ENCODE measurements at places on chromosomes 3 and 15.
A peak's percentile ranks its signal among the peaks of the same experiment; 100 is the strongest.

- DNase-seq: peak; percentile 39
Measured at GRCh38 chr3:51706788-51707731, at the start of gene GRM2. TSS of gene GRM2 (plus strand) at chr3:51707068. CDS start at chr3:51708984, 1,916 bp downstream.

GRCh38 chr15:25093455-25094029, 138.8 kb downstream of the SNRPN start:
- DNase-seq: no peak

- no peak for DNase-seq
Measured at GRCh38 chr3:113005611-113006010, 14.8 kb downstream of the GTPBP8 start.

GRCh38 chr15:34304613-34305012, 33.0 kb downstream of the SLC12A6 start:
- DNase-seq: no peak

- DNase-seq: no peak
Measured at GRCh38 chr15:42908538-42908937, 12.0 kb downstream of the TTBK2 start.

GRCh38 chr3:64728428-64728827, 40.6 kb upstream of the ADAMTS9 start:
- DNase-seq: no peak

DNA sequence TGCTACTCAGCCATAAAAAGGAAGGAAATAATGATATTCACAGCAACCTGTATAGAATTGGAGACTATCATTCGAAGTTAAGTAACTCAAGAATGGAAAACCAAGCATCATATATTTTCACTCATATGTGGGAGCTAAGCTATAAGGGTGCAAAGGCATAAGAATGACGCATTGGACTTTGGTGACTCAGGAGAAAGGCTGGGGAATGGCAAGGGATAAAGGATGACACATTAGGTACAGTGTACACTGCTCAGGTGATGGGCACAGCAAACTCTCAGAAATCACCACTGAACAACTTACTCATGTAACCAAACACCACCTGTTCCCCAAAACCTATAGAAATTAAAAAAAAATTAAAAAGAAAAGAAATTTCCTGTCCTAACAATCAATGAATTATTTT, 42.7 kb downstream of the ALCAM start:
- no peak for DNase-seq

DNA sequence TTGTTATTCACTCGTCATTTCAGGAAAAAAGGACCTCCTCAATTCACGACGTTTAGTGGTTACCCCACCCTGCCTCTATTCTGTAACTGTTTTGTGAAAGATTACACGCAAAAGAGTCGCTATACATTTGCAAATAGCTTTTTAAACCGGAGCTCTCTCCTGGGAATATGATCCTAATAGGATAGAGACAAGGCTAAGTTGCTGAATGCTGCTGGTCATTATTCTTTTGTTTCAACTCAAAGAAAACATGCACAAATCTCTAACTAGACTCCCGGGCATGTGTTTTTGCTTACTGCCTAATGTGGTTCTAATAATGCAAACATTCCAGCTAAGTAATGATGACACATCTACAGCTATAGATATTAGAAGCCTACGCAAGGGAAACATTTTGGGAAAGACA, 214.6 kb upstream of the MDFIC2 start:
- DNase-seq: no peak

GRCh38 chr15:67723294-67724024, 101.8 kb upstream of the SKOR1 start:
- no peak for DNase-seq

DNA sequence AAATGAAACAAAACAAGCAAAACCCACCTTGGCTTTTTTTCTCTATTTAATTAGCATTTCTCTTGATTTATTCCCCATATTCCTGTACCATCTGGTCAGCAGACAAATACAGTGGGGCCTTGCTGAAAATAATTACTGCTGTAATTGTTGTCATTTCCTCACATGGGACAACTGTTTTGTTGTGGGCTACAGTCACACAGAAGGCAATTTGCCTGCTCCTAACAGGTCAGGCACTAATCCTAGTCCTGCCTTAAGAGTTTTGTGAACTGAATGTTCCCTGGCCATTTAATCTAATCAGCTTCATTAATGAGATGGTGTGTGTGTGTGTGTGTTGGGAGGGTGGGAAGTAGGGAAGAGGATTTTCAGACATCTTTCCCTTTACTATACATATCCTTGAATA, 11.6 kb downstream of the TRPC1 start:
- peak; percentile 36 for DNase-seq

DNA sequence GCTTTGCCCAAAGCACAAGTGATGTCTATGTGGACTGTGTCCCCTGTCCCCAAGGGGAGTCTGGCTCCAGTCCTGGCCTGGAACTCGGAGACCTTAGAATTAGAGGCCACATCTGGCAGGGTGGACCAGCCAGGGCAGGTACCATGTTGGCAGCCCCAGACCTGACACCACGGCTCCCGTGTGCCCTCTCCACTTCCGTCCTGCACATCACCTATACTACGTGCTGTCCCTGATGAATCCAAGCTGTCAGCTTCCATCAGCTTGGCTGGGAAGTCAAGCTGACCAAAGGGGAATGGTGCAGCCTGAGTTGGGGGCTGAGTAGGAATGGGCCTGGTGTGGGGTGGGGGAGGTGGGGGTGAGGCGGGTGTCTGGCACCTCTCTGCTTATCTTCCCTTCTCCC, 15.3 kb downstream of the C15orf39 start:
- no peak for DNase-seq

GRCh38 chr3:119557877-119558269, 1.5 kb downstream of the CD80 start:
- DNase-seq: no peak

- no peak for DNase-seq
Measured at GRCh38 chr3:123054109-123054778, 12.6 kb upstream of the PDIA5 start.

DNA sequence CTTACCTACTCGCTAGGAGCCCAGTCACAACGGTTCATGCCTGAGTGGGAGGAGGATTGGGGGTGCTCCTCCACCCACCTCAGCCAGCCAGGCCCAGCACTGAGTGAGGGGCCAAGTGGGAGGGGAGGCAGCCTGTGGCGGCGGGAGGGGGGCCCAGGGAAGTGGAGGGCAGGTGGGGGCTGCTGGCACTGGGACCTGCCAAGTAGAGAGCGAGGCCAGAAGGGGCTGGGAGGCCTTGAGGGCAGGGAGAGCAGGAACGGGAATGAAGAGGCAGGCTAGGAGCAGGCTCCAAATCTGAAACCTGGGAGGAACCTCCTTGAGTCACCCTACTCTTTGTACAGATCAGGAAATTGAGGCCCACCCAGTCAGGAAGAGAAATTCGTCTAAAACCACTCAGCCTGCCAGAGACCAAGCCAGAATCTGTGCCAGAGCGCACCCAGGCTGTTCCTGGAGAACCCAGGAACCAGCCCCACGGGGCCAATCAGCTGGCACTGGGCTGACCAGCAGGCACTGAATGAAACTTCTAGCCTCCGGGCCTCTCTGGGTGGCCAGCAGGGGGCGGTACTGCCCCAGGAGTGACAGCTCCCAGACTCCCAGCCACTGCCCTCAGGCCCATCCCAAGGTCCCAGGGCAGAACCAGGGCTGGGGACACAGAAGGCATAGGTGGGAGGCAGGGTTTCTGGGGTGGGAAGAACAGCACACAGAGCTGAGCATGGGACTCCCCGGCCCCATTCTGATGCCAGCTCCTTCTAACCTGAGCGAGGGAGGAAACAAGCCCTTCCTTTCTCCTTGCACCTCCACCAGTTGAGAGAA, 14.8 kb upstream of the CYP11A1 start:
- peak; percentile 74 for DNase-seq

DNA sequence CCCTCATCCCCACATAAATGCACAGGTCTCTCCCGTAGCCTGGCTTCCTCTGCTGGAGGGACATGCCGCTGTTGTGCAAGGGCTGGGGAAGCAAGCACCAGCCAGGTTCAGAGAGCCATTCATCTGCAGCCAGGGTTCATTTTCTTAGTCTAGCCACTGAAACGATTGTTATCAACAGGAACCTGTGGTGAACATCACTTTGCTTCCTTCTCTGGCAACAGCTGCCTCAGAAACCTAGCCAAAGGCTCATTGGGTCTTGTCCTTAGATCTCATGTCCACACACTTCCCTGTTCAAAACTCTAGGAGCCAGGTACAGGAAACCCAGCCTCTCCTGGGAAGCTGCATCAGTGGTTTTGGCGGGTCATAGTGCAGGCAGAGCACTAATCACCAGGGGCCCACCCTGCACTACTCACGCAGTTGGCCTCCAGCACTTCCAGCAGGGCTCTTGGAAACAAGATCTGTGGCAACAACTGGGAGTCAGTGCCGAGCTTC, 47.0 kb downstream of the OXNAD1 start:
- no peak for DNase-seq

- DNase-seq: no peak
Measured at GRCh38 chr3:156532730-156533129, 22.2 kb downstream of the SSR3 start.

GRCh38 chr3:119723022-119723421, 20.2 kb downstream of the CFAP91 start:
- no peak for DNase-seq

GRCh38 chr15:82968066-82968465, 15.5 kb upstream of the HOMER2 start:
- no peak for DNase-seq

DNA sequence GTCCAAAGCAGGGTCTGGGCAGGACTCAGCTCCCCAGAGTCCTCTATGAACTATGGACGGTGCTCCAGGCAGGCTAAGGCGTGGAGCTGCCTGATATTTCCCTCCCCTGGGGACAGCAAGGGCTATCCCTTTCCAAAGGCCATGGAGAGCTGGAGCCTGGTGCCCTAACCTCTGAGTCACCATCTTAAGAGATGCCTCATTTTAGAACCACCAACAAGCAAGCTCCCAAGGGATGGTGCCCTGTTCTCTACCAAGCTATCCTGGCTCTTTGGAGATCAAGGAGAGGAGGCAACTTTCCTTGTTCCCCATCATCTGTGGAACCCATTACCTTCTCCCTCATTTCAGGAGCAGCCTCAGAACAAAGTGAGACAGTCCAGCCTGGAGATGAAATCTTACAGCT, 15.7 kb downstream of the STARD5 start:
- DNase-seq: no peak

DNA sequence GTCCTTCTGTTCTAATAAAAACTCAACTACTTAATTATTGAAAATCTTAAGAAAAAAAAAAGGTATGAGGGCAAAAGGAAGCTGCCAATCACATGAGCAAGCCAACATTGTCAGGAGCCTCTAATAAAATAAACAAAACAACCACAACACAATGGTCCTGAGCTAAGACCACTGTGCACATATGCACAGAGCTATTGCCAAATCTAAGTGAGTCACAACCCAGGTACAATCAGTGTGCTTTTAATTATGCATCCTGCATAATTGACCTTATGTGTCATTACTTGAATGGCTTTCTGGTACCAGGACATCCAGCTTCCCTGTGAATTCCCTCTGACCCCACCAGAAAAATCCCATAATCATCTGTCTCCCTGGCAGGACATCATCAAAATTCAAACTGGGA, 639.8 kb downstream of the MAGI1 start:
- DNase-seq: no peak

- no peak for DNase-seq
Measured at GRCh38 chr3:196323691-196324090, 5.7 kb upstream of the DYNLT2B start.

DNA sequence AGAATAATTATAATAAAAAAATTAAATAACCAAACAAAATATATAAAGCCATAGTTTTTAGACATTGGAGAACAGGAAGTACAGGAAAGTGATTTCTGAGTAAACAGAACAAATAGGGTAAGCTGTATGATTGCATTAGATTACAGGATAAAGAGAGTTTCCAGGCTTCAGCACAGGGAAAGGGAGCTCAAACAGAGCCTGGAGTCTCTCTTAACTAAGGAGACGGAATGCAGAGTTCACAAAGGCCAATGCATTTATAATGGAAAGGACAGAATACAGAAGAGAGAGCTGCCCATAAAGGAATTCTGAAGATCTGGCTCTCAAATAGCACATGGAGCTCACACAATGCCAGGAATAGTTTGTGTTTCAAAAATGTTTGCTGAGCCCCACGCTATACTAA, 42.0 kb upstream of the OTOL1 start:
- DNase-seq: peak; percentile 53

DNA sequence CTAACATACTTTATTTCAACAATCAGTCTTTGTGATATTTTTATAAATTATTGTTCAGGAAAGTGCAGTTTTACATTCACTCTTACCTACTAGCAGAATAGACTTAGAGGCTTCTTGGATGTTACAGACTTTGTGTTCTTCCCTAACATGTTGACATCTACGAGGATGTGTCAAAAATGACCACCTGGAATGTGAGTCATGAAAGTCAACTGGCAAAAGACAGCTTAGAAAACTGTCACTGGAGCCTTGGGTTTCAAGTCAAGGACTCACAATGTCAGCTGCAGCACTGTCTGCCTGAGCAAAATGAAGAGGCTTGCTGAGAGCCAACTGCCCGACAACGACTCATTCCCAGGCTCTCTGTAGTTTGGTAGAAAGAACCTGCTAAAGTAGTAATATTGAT, 91.5 kb downstream of the CERS3 start:
- no peak for DNase-seq

- DNase-seq: no peak
Measured at GRCh38 chr3:158489181-158489580, 81.8 kb upstream of the MLF1 start.

DNA sequence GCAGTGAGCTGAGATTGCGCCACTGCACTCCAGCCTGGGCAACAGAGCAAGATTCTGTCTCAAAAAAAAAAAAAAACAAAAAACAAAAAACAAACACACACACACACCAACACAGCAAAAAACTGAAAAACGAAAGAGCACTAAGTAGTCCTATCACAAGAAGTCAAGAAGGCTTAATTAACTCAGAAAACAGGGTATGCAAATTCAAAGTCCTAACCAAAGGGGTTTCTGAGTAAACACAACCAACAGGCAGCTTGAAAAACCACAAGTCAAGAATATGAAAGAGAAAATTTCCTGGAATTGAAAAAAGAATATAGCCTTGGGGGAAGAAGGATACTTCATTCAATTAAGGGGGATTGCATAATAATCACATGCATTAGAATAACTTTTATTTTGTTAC, 37.7 kb upstream of the PARP14 start:
- no peak for DNase-seq

- DNase-seq: no peak
Measured at GRCh38 chr3:98341758-98342157, 11.9 kb upstream of the OR5K4 start.

GRCh38 chr15:101614761-101615160, 37.4 kb downstream of the TM2D3 start:
- no peak for DNase-seq

DNA sequence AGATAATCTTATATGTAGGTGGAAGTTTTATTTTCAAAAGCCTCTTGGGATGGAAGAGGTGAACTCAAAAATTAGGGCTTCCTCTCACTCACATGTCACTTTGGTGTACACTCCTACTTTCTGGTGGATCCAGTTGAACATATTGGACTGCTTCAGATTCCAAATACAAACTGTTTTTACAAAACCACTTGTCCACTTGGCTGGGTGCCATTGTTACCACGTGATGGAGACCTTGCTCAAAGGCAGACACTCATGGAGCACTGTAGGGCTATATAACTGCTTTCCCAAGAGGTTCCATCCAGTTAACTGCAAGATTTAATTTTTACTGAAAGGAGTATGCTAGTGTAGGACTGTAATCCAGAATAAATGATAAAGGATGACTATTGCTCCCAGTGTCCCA, 307.0 kb downstream of the EPHA6 start:
- DNase-seq: no peak

- no peak for DNase-seq
Measured at GRCh38 chr3:107953722-107954121, 137.1 kb downstream of the CD47 start.

All from NCI-H2081 (cell line).